ENCODE measurements at places on chromosomes 11 and 22.

DNA sequence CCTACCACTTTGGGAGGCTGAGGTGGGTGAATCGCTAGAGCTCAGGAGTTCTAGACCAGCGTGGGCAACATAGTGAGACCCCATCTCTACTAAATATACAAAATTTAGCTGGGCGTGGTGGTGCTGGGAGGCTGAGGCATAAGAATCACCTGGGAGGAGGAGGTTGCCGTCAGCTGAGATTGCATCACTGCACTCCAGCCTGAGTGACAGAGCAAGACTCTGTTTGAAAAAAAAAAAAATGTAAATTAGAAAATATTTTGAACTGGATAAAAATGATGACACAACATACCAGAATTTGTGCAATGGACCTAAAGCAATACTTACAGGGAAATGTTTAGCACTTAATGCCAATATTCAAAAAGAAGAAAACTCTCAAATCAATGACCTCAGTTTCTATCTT is 46.4 kb downstream of the ATG16L2 start:
- no peaks in the 10 kb centered on the region for H3K27me3 ChIP-seq
- H3K4me1 ChIP-seq, result peaks cover 2% of the 10 kb centered on the region
- H3K36me3 ChIP-seq, result no peaks in the 10 kb centered on the region
- no peak overlapping the region for H3K27ac ChIP-seq
- DNase-seq, result no peak

DNA sequence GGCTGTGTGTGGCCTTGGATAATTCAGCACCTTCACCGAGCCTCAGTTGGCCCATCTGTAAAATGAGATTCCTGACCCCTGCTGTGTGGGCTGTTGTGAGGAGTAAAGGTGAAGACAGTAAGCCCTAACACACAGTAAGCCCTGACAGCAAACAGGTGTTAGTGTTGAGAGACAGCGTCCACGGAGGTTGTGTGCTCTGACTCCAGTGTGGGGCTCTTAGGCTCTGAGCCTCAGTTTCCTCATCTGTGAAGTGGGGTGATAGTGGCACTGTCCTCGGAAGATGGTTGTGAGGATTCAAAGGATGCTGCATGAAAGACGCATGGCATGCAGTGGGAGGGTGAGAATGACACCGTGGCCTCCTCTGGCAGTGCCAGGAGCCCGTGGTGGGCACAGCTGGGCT is 14.2 kb downstream of the DPP3 start:
- DNase-seq, result no peak
- no peak overlapping the region for H3K27ac ChIP-seq
- H3K36me3 ChIP-seq, result peaks cover 58% of the 10 kb centered on the region
- H3K4me1 ChIP-seq, result no peaks in the 10 kb centered on the region

DNA sequence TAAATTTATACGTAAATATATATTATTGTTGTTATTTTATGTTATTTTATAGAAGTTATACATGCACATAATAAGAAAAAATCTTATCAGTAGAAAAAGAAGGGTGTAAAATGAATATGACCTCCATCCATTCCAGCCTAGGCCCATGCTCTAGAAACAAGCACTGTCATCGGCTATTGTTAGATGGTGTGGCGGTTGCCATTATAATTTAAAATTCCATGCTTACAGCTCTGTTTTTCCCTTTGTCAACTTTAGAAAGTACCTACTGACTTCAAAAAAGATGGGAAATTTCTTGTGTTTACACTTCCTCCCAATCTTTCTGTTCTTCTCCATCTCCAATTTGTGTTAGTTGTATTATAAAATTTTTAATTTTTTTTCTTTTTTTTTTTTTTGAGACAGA is 61.9 kb upstream of the RDX start:
- no peak overlapping the region for H3K4me3 ChIP-seq
- no peaks in the 10 kb centered on the region for H3K36me3 ChIP-seq
- peaks cover 22% of the 10 kb centered on the region for H3K4me1 ChIP-seq
- H3K27me3 ChIP-seq, result no peaks in the 10 kb centered on the region

- H3K27me3 ChIP-seq, result no peaks in the 10 kb centered on the region
- peak; percentile 78 for DNase-seq
- no peak overlapping the region for H3K4me3 ChIP-seq
- H3K36me3 ChIP-seq, result no peaks in the 10 kb centered on the region
- no peak overlapping the region for H3K27ac ChIP-seq
- peaks cover 5% of the 10 kb centered on the region for H3K4me1 ChIP-seq
Observed at GRCh38 chr11:43282607-43283440, 29.0 kb upstream of the API5 start.

GRCh38 chr22:48500471-48501230 is 1327.0 kb downstream of the BRD1 start:
- H3K27me3 ChIP-seq, result no peaks in the 10 kb centered on the region
- H3K4me1 ChIP-seq, result peaks cover 44% of the 10 kb centered on the region
- H3K4me3 ChIP-seq, result no peak overlapping the region
- peak; percentile 66 for DNase-seq

- no peaks in the 10 kb centered on the region for H3K36me3 ChIP-seq
- DNase-seq, result no peak
- no peak overlapping the region for H3K27ac ChIP-seq
- H3K4me3 ChIP-seq, result no peak overlapping the region
Observed at GRCh38 chr11:5507933-5508305, 1.8 kb downstream of the UBQLN3 start.

- no peak for DNase-seq
- peaks cover 4% of the 10 kb centered on the region for H3K4me1 ChIP-seq
- no peaks in the 10 kb centered on the region for H3K36me3 ChIP-seq
- H3K4me3 ChIP-seq, result peak overlapping the region; percentile 78
- no peak overlapping the region for H3K27ac ChIP-seq
Observed at GRCh38 chr11:64165481-64165841, 452 bp downstream of the MACROD1 start.

DNA sequence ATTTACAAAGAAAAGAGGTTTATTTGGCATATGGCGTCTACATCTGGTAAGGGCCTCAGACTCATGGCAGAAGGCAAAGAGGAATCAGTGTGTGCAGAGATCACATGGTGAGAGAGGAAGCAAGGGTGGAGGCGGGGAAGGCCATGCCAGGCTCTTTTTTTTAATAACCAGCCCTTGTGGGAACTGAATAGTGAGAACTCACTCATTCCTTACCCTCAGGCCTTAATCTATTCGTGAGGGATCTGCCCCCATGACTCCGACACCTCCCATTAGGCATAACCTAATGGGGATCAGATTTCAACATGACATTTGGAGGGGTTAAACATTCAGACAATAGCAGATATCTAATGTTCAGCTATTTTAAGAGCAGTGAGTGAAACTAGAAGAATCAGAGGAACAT is 55.7 kb downstream of the ATM start:
- H3K4me3 ChIP-seq, result no peak overlapping the region
- no peaks in the 10 kb centered on the region for H3K27me3 ChIP-seq
- peak overlapping the region; percentile 81 for H3K27ac ChIP-seq
- peaks cover 28% of the 10 kb centered on the region for H3K36me3 ChIP-seq
- DNase-seq, result peak; percentile 68

- no peak overlapping the region for H3K4me3 ChIP-seq
- H3K27me3 ChIP-seq, result no peaks in the 10 kb centered on the region
- H3K36me3 ChIP-seq, result no peaks in the 10 kb centered on the region
- peaks cover 10% of the 10 kb centered on the region for H3K4me1 ChIP-seq
Observed at GRCh38 chr11:62122076-62122475, 1.7 kb upstream of the INCENP start.

DNA sequence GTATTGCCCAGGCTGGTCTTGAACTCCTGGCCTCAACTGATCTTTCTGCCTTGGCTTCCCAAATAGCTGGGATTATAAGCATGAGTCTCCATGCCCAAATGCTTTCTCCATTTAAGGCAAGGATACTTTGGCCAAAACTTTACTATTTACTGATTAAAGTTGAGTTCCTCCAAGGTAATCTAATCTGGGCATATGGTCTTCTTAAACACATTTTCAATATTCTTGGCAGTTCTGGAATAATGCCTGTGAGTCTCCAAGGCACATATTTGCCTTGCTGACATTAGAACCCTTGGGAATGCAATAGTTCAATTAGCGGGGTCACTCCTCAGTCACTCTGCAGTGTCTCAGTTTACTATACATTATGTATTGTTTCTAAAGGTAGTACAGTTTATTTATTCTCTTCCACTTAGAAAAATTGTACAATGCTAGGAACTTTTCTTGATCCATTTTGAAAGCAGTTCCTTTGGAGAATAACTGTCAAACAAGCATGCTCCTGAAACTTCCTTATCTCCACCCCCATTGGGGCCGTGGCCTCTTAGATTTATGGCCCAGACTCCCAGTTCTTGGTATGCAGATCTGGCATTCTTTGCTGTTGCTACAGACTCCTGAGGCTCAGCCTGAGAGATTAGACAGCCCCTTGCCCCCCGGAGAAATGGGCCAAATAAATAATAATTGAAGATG is 13.1 kb upstream of the RAB38 start:
- no peak for DNase-seq
- H3K27me3 ChIP-seq, result no peaks in the 10 kb centered on the region
- no peaks in the 10 kb centered on the region for H3K4me1 ChIP-seq
- H3K27ac ChIP-seq, result no peak overlapping the region
- no peaks in the 10 kb centered on the region for H3K36me3 ChIP-seq

- H3K27ac ChIP-seq, result no peak overlapping the region
- DNase-seq, result no peak
- H3K4me3 ChIP-seq, result no peak overlapping the region
- no peaks in the 10 kb centered on the region for H3K4me1 ChIP-seq
- H3K27me3 ChIP-seq, result no peaks in the 10 kb centered on the region
Observed at GRCh38 chr11:88469561-88470225, 132.2 kb upstream of the CTSC start.

- DNase-seq, result peak; percentile 13
- no peak overlapping the region for H3K4me3 ChIP-seq
- H3K4me1 ChIP-seq, result no peaks in the 10 kb centered on the region
- H3K27me3 ChIP-seq, result no peaks in the 10 kb centered on the region
- H3K27ac ChIP-seq, result no peak overlapping the region
Observed at GRCh38 chr22:20404881-20405280, 10.9 kb downstream of the ZNF74 start.

DNA sequence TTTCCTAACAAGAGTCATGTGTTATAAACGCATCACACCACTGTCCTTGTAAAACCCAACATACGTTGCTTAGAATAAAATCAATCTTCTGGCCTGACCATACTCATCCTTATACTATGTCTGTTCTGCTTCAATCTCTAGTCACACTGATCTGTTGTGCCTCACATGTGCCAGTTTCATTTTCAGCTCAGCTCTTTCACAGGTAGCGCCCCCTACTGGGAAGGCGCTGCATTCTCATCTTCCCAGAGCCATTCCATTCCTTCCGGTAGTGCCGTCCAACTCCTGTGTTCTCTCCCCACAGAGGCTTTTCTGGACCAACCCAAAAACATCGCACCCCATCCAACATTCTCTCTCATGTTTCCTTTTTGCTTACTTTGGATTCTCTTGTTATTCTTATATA is 22.2 kb downstream of the CASP5 start:
- DNase-seq, result peak; percentile 78
- no peaks in the 10 kb centered on the region for H3K36me3 ChIP-seq
- no peaks in the 10 kb centered on the region for H3K27me3 ChIP-seq
- H3K4me1 ChIP-seq, result peaks cover 5% of the 10 kb centered on the region
- no peak overlapping the region for H3K27ac ChIP-seq

- H3K36me3 ChIP-seq, result no peaks in the 10 kb centered on the region
- no peaks in the 10 kb centered on the region for H3K4me1 ChIP-seq
- no peak for DNase-seq
- no peak overlapping the region for H3K27ac ChIP-seq
- H3K4me3 ChIP-seq, result no peak overlapping the region
- H3K27me3 ChIP-seq, result peaks cover 12% of the 10 kb centered on the region
Observed at GRCh38 chr22:22976033-22976922, 88.7 kb downstream of the IGLL5 start.

All from endodermal cell (in vitro differentiated cells).